Breast epithelium (tissue), 4 donors: ENCODE measurements at places on chromosomes 3 and 15. TPM values are rescaled to one million over a fixed set of nuclear protein-coding genes. Genes with fewer than 3 reads are reported as not detected.
A peak's percentile ranks its signal among the peaks of the same experiment; 100 is the strongest.

Gene SETD2
- total RNA-seq: 59.8 TPM

- DNase-seq: no peak
Observed at GRCh38 chr3:175146258-175146657, 287.1 kb downstream of the NAALADL2 start.

DNA sequence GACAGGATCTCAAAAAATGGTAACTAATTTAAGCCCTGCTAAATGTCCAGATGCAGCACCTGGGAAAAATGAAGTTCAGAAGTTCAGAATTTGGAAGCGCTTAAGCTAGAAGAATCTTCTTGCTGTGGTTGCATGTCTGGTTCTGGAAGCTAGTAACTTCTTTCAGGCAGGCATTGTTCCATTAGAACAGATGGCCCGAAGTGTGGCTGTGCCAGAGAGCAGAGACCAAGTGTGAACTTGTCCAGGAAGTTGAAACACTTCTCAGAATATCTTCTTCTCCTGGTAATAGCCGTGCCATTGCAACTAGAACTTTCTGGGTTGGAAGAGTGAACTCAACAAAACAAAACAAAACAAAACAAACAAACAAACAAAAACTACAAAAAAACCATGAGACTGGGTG, 80.0 kb downstream of the MITF start:
- DNase-seq: peak; percentile 24

Gene ULK3
- 48.0 TPM for total RNA-seq

GRCh38 chr3:123194552-123194951, 7.2 kb upstream of the SEC22A start:
- no peak for DNase-seq

- DNase-seq: no peak
Observed at GRCh38 chr3:61666615-61667330, 105.4 kb downstream of the PTPRG start.

GRCh38 chr3:159711560-159712333, 276.9 kb upstream of the IL12A start:
- no peak for DNase-seq

GRCh38 chr3:129263161-129263910, 13.9 kb downstream of the COPG1 start:
- peak; percentile 37 for DNase-seq

GRCh38 chr3:29083676-29084075, 197.2 kb upstream of the RBMS3 start:
- no peak for DNase-seq

- DNase-seq: no peak
Observed at GRCh38 chr3:152149832-152150231, 118.9 kb upstream of the MBNL1 start.

GRCh38 chr3:44013967-44014366, 227.7 kb upstream of the TOPAZ1 start:
- DNase-seq: no peak

DNA sequence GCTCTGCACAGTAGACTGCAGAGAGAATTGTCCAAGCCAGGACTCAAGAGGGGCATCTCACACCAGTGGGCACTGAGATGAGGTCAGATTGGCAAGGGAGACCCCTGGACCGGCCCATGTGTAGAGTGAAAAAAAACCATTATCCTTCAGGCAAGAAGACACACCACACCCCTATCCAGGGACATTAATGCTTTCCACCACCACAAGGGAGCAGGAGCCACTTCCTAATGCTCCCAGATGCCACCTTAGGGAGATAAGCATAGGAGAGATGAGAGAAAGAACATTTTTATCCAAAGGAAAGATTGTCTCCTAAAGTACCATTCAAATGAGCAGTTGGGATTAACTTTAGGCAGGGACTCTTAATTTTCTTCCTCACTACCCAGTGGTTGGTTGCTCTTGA, 109.6 kb upstream of the PTX3 start:
- DNase-seq: no peak

Gene MOBP
- under 0.01 TPM for total RNA-seq

Gene PCSK6
- 7.2 TPM for total RNA-seq

GRCh38 chr3:166071831-166072230, 234.6 kb upstream of the BCHE start:
- DNase-seq: no peak

Gene TMEM89
- not detected for total RNA-seq

GRCh38 chr3:13017361-13018042, 55.7 kb downstream of the IQSEC1 start:
- peak; percentile 33 for DNase-seq

DNA sequence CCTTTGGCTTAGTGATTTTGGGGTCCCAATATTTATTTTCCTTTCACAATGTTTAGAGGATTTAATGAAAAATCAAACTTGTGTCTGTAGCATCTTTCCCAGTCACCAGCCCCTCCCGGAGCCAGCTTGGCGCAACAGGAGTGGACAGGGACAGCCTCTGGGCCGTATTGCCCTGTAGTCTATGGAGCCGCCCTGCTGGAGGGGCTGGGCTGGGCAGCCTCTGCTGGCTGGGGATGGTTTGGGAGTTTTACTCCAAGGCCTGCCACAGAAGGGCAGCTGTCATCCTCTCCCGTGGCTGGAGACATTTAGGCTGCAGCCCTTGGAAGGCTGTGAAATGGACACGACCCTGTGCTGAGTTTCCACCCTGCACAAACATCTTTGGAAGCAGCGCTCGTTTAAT, 89.4 kb upstream of the RGMA start:
- DNase-seq: no peak

Gene HPS3
- total RNA-seq: 14.4 TPM

Gene FRMD5
- 1.6 TPM for total RNA-seq

DNA sequence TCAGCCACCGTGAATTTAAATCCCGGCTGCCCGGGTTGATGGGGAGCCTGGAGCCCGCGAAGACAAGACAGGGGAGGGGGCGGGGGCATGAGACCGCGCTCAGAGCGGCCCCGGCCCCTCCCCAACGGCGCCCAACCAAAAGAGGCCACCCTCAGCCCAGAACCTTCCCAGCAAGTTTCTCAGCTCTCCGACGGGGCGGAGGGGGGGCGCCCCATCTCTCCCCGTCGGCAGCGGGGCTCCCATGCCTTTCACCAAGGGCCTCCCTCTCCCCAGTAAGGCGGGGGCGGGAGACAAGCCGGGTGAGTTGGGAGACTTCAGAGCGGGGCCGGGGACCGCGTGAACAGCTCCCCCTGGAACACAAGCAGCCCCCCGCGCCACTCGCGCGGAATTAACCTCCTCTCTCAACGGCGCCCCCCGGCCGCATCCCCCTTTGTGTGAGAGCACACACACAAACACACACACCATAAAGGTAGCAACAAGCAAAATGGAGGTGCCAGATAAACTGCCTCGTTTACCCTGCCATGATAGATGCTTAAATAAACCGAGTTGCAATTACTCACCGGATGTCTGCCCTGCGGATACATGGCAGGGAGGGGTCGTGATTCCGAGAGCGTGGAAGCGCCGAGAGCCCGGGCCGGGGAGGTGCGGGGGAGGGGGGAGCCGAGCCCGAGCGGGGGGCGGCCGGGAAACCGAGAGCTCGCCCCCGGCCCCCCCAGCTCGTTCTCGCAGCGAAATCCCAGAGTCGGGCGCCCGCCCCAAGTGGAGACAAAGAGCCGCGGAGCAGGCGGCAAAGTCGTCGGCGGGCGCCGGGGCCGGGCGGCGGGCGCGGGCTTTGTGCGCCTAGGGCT, 1.3 kb downstream of the TLE3 start:
- peak; percentile 65 for DNase-seq
